Mesenteric fat pad (tissue), 1 donor: ENCODE measurements at places on chromosomes 2 and 18.

DNA sequence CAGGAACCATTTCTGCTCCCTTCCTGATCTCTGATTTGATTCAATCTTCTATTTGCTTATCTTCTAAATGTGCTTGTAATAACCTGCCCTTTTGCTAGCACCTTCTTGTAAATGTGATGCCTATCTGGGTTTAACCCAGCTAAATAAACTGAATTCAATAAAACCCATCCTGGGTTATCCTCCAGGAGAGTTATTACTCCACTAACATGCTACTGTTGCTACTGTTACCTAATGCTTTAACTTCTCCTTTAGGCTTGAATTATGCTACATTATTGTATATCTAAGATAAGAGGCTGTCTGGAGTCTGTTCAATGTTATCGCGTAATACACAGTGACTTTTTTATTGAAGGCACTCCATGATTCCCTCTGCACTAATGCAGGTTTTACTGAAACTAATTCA, 206.5 kb upstream of the CTAGE1 start:
- no peak for DNase-seq

GRCh38 chr2:13413989-13414388, 697.3 kb downstream of the TRIB2 start:
- DNase-seq = no peak

DNA sequence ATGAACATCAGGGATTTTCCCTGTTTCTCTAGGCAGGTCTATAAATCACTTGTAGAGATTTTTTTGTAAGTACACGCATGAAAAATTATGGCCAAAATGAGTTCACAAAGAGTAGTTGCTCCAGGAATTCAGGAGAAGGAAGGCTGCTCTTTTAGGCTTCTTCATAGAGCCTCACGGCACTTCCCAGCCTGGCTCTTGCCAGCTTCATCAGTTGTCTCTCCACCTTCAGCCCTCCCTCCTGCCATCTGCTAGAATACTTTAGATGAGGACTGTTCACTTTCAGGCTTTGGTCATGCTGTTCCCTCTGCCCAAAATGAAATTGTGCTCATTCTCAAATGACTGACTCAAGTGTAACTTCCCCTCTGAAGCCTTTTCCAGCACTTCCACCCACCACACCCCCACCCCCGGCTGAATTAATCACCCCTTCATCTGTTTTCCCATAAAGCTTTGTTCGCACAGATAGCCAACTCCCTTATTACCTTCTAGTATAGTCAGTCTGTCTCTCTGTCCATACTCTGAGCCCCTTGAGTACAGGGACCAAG, 1.8 kb upstream of the ABCA12 start:
- no peak for DNase-seq

- DNase-seq = peak; percentile 18
These were observed 41.4 kb downstream of the DGKD start for GRCh38 chr2:233395687-233396086.

DNA sequence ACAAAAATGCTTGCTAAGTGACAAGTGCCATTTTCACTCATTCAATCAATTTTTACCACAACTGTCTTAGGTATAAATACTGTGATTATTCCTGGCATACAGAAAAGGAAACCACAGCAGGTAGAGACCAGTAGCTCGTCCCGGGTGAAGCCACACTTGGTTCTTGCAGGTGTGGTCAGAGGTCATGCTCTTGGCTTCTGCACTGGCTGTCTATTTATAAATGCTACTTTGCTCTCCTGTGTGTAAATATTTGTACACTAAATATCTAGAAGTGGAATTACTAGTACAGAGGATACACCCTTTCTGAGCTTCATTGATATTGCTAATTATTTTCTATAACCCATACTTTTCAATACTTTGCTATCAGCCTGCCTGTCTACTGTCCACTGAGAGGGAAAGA, 284.6 kb downstream of the MYT1L start:
- DNase-seq = no peak
